T follicular helper cell (primary cell): ENCODE measurements at places on chromosomes 7 and 10.

- no peak for DNase-seq
Measured at GRCh38 chr7:138072726-138073125, 3.5 kb upstream of the AKR1D1 start.

DNA sequence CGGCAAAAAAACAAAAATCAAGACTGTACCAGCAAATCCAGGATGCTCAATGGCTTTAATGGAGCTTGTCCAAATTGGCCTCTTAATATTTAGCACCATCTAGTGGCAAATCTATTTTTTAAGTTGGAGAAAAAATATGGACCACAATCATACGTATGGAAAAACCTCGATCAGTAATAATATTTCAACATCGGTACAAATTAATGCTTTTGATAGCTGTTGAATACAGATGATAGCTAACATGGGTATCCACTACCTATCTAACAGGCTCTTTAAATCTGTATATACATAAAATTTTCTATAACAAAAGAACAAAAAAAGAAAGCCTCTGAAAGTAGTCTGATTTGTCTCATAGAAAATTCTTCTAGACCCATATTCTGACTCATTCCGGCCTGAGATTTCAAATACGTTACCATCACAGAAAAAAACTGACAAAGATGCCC, 29.2 kb downstream of the COA1 start:
- no peak for DNase-seq

DNA sequence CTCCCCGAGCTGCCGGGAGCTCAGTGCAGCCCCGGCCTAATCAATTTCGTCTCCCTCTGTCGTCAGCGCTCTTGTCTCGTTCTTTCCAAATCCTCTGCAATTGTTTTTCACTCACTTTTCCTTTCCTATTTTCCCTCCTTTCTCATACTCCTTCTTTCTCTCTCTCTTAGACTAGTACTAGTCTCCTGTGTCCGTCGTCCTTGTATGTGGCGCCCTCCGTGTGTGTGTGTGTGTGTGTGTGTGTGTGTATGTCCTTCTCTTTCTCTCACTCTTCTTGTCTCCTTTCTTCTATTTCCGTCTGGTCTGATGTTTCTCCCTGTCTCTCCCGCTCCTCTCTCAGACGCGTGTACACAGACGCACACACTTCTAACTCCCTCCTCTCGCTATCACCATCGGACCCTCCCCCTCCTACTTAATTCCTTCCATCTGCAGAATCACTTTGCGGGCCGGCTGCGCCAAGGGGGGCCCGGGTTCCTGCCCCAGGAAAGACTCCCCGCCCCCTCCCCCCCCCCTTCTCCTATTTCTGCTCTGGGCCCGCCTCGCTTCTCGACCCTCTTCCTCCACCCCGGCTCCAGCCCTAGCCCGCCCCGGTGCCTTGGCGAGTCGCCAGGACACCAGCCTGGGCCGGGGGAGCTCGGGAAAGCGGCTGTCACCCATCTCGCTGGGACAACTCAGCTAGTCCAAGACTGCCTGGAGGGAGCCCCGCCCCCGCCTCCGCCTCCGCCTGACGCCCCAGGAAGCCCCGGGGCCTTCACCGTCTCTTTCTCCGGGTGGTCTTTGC, 743 bp upstream of the ZCCHC24 start:
- peak; percentile 24 for DNase-seq

DNA sequence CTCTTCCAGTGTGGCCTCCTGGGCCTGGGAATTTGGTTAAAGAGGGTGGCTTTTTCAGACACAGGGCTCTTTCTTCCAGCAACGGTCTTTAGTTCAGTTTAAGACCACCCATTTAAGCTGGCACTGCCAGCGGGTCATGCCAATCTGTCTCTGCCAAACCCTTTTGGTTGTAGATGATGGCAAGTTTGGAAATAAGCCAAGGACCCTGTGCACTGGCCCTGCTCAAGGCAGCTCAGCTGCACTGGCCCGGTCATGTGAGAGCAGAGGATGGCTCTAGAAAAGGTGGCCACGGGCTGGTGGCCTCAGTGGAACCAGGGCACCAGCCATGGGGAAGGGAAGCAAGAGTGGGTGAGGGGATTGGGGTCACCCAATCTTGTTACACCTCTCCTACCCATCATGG, 294.1 kb downstream of the GLRX3 start:
- no peak for DNase-seq

- no peak for DNase-seq
Measured at GRCh38 chr7:92739091-92739490, 97.3 kb downstream of the CDK6 start.

DNA sequence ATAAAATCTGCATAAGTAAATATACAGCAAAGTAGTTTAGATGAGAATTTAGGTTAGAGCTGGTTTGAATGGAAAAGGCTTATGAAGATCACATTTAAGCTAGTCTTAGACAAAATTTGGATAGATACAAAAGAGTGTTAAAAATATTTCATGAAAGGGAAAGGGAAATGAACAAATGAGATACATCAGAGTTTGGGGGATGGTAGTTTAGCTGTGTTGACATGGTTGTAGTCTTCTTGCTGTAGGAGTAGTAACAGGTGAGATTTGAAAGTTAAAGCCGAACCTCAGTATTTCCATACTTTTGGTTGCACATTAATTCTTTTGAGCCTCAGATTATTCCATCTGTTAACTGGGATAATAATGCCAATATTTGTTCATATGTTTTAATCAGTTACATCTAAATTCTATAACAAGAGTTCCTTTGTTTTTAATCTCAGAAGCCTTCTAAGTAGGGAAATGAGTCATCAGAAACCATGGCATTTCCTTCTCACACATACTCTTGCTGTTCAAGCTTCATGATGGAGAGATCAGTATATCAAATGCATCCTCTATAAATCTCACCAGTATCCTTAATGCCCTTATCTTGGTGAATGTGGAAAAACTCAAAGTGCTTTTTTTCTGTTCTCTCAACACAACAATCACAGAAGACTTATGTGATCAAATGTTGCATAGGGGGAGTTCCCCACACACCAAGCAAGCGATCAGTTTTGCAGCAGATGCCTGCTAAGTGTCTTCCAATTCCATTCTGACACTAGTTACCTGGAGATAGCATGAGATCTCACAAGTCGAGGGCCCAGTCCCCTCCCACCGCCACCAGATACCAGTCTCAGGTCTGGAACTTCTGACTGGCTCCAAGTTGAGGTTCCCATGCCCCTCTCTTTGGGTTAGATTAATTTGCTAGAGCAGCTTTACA, 84.7 kb downstream of the MAPK8 start:
- DNase-seq = no peak

DNA sequence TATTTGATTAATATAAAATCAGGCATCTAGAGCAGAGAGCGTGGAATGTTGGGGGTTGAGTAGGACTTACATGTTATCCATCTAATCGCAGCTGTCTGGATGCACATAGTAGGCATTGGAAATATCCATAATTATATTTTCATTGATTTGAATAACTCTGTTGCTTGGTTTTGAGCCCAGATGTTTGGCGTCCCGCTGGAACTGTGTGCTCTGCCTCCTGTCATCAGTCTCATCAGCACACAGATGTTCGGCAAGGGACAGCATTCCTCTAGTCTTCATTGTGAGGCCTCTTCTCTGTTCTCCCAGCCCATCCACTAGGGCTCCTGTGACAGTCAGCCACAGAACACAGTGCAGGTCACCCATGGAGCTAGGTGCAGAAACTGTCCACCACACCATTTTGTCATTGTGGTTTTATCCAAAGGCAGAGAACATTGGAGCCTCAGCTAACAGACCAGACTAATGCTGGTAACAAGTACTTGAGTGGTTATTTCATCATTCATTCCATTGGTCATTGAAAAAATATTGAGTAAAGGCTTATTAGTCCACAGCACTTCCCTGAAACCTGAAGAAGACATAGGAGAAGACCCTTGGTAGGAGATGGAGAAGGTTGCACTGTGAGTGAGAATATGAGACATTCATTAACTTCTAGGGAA, 927.4 kb downstream of the LRMDA start:
- DNase-seq = no peak

DNA sequence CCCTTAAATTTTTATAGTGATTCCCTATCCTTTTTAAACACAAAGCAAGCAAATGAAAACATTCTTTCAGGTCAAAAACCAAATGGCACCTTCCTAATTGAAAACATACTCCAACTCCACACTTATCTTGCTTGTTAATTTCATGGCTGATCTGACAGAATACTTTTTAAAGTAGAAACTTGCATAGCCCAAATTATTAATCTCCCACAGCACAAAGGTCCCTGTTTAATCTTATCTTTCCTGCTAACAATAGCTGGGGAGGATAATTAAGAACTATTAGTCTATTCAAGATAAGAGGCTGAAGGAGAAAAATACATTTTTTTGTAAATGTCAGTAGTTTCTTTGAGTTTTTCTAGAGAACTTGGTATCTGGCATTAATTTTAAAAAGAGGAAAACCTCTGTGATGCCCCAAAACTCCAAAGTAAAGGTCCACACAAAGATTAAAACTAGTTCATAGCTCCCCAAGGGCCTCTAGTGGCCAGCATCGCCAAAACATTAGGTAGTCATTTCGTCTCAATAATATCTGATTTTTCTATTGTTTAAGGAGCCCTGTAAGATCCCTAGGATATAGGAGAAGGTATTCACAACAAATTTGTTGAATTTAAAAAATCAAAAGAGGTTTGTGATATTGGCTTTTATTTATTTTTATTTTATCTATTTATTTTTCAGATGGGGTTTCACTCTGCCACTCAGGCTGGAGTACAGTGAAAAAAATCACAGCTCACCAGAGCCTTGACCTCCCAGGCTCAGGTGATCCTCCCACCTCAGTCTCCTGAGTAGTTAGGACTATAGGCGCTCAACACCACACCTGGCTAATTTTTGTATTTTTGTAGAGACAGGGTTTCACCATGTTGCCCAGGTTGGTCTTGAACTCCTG, 14.7 kb downstream of the CDNF start:
- DNase-seq = peak; percentile 10

DNA sequence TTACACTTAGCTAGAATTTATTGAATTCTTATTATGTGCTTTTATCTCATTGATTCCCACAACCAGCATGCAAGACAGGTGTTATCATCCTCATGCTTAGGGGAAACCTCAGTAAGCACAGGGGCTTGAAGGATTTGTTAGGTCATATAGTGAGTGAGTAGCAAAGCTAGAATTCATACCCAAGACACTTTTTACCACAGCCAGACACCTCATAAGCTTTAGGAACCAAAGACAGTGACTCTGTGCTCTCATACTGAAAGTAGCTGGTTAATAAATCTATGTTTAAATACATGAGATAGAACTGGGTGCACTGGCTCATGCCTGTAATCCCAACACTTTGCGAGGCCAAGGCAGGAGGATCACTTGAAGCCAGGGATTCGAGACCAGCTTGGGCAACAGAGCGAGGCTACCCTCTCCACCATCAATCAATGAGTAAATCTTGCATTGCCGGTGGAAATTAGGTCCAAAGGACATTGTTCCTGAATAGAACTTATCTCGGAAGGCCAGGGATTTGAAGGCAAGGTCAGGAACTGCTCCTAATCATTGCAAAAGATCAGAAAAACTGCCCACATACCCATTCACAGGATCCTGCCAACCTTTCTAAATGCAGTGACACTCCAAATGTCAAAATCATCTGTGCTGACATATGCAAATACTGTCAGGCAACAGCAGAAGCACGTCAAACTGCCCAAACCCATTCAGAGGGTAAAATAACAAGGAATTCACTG, 523.5 kb downstream of the PARD3 start:
- no peak for DNase-seq
